ENCODE measurements at places on chromosomes 13 and 19.
A peak's percentile ranks its signal among the peaks of the same experiment; 100 is the strongest.

DNA sequence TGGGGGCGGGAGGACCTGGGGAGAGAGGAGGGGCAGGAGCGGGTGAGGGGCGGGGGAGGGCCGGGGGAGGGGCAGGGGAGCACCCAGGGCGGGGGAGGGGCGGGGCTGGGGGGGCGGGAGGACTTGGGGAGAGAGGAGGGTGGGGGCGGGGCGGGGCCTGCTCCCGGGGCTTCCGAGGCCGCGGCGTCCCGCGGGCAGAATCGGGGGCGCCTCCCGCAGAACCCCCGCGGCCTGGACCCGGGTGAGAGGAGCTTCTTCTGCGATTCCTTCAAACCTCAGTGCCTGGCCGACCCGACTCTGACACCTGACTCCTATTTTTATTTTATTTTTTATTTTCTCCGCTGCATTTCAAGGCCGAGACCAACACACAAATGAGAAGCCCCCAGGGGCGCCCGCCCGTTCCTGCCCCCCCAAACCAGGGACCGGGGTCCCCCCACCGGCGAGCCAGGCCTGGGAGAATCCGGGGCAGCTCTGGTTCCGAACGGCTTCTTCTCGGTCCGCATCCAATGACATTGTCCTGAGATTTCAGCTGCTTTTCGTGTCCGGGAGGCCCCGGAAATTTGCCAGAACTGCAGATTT is 470 bp upstream of the GRTP1 start:
- DNase-seq: no peak

GRCh38 chr13:61045251-61045650 is 370.4 kb downstream of the PCDH20 start:
- DNase-seq: no peak

GRCh38 chr19:42204664-42205063 is 12.8 kb downstream of the DEDD2 start:
- DNase-seq: no peak

- no peak for DNase-seq
These were observed 5.4 kb upstream of the ICAM3 start for GRCh38 chr19:10344780-10345179.

DNA sequence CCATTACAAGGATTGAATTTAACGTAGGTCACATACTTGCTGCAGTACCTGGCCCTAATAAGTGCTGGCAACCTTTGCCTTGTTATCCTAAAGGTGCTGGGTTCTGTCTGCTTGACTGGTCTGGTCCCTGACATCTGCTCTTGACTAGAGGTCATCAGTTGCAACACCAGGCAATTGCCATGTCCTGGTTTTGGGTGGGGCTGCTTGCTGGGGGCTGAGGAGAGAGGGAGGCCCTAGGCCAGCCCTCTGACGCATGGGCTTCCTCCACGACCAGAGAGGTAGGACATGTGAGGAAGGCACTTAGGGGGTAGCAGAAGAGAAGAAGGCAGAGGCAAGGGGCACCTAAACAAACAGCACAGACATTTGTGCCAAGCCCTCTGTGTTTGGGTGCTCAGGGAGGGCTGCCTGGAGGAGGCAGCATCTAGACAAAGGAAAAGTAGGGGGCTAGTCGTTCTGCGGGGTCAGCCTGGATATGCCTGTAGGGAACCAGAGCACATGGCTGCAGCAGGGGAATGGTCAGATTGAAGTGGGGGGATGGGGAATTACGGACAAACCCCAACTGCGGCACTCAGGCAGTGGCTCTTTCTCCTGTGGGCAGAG is 21.7 kb downstream of the VSTM2B start:
- no peak for DNase-seq

- DNase-seq: no peak
These were observed 157.4 kb downstream of the TNFSF13B start for GRCh38 chr13:108426893-108427292.

GRCh38 chr19:29622166-29623070 is 16.3 kb downstream of the POP4 start:
- DNase-seq: peak; percentile 44

DNA sequence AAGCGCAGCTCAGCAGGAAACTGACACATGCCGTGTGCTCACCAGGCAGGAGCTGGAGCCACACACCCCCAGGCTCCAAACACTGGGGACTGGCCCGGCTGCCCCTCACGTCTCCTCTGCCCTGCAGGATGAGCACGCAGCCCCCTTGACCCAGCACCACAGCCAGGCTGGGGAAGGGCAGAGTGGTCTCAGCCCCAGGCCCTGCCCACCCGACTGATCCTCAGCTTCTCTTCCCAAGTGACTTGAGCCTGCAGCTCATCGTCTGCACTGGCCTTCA is 20.3 kb downstream of the GRTP1 start:
- no peak for DNase-seq

GRCh38 chr13:20105161-20105689 is 55.6 kb downstream of the GJA3 start:
- no peak for DNase-seq

GRCh38 chr13:100361504-100361903 is 227.1 kb downstream of the GGACT start:
- DNase-seq: no peak

DNA sequence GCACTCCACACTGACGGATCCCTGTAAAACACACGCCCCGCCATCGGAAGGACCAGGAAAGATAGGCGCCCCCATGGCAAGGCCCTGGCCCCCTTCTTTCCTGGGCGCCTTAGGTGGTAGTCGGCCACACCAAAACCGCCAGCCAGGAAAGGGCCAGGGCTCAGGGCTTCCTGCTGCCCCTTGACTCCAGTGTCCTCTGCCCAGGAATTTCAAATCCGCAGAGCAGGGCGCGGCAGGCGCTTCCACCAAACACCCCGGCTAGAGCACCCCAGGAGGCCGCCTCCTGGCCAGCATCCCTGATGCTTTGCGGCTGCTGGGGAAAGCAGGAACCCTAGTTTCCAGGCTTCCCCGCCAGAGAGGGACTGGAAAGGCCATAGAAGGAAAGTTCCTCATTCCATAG is 57.5 kb downstream of the ZNF726 start:
- no peak for DNase-seq

DNA sequence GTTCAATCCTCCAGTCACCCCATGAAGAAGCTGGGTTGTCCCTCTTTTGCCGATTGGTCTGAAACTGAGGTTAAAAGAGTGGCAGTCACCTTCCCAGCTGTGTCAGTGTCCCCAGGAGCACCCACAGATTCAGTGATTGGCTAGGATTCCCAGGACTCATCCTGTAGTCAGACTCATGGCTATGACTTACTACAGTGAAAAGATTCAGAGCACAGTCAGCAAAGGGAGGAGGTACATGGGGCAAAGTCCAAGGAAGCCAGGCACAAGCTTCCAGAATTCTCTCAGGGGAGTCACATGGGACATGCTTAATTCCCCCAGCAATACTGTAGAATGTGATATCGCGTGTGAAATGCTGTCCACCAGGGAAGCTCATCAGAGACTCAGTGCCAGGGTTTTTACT is 14.2 kb downstream of the ZNF473 start:
- no peak for DNase-seq

DNA sequence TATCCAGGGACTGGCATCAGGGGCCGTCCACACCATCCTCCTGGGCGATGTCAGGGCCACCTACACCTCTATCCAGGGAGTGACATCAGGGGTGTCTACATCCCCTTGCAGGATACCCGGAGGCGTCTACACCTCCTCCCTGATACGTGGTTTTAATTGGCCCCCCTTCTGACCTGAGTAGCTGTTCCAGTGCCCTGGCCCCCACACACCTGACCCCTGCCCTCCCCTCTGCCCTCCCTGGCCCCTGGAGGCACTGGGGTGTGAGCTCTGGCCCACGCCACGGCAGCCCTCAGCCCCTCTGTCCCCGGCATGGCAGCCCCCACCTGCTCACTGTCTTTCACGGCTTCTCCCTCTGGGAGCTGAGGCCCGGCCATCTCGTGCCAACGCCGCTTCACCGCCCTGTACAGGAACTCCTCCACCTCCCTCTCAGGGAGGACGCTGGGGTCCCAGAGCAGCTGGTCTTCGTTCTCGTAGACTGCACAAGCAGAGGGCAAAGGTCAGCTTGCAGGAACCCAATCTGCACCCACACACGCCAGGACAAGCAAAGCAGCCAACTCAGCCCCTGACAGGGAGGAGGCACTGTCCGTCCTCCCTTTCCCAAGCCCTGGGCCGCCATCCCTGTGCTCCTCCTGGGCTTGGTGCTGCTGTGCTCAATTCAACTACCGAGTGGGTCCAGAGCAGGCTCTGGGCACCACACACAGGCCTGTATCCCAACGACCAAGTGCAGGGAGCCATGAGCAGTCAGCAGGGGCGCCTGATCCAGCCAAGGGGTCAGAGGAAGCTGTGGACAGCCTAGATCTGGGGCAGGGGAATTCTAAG is 22.2 kb upstream of the PLPP2 start:
- DNase-seq: no peak

GRCh38 chr19:36257520-36257876 is 42.6 kb downstream of the ZNF146 start:
- DNase-seq: no peak

DNA sequence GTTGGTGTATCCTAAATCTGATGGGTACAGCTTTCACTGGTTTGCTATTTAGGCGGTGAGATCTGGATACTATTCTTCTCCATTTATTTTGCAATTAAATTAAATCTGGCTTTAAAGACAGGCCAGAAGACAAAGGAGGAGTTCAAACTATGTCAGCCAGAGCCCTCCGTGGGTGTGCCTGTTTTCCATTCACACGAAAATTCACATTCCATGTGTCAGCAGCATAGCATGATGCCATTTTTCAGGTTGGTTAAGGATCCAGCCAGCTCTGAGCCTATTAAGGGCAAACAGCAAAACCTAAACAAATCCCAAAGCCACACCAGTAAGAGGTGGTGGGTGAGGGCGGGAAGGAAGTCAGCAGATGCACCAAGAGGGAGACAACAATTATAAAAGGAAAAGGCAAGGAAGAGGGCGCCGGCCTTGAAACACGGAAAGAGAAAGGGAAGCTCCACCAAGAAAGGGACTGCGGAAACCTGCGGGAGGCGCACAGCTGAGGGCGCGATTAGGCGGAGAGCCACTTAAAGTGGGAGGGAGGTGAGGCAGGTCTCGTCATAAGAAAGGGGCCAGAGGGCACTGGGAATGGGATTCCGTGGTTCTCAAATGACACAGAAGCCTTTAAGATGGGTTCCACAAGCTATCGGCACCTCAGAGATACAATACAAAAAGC is 43.0 kb downstream of the CARS2 start:
- no peak for DNase-seq

Data from GM19239 (cell line).